ENCODE measurements at places on chromosomes 3 and 15.

DNA sequence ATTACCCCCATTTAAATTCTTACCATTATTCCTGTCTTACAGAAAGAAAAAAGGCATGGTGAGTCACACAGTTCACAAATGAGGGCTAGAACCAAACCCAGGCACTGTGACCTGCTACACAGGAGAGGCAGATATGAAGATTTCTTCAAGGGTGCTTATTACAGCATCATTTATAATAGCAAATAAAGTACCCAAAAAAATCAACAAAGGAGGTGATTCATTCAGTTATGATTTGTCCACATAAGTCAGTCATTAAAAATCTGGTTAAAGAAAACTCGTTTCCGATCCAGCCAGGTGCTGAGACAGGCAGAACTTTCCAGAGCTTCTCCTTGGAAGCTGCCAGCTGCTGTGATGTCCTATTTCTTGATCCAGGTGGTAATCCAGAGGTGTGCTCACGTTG is 7.5 kb upstream of the LOXL1 start:
- no peak for DNase-seq

- DNase-seq = no peak
Measured at GRCh38 chr15:68057758-68058157, 3.6 kb downstream of the PIAS1 start.

GRCh38 chr3:138948371-138949001 is 1.5 kb downstream of the FOXL2NB start:
- no peak for DNase-seq

DNA sequence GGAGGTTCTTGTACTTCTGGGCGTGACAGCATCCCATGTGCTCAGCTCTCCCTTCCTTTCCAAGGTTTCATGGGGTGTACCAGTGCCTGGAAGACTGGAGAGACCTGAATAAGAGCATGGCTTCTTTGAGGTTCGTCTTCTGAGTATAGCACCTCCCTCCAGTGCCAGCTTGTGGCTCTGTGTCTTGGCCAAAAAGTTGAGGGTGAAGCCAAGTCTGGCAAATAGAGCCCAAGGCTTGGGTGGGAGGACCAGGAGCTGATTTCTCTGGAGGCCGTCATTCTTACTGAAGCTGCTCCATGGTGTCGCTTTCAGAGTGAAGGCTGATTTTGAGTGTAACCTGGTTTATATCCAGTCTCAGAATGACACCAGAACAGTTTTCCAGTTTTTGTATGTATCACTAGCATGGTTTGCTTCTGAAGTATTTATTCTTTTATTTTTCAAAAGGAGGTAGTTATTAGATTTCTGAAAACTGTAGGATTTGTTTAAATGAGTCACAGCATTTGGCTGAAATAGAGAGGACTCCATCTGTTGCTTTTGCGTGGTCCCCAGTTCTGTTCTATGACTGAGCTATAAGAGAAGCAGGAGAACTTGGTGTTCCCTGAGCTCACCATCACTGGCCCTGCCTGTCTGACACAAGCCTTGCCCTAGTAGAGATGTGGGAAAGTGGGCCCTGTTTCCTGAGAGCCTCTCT is 47.2 kb downstream of the BSN start:
- DNase-seq = no peak

DNA sequence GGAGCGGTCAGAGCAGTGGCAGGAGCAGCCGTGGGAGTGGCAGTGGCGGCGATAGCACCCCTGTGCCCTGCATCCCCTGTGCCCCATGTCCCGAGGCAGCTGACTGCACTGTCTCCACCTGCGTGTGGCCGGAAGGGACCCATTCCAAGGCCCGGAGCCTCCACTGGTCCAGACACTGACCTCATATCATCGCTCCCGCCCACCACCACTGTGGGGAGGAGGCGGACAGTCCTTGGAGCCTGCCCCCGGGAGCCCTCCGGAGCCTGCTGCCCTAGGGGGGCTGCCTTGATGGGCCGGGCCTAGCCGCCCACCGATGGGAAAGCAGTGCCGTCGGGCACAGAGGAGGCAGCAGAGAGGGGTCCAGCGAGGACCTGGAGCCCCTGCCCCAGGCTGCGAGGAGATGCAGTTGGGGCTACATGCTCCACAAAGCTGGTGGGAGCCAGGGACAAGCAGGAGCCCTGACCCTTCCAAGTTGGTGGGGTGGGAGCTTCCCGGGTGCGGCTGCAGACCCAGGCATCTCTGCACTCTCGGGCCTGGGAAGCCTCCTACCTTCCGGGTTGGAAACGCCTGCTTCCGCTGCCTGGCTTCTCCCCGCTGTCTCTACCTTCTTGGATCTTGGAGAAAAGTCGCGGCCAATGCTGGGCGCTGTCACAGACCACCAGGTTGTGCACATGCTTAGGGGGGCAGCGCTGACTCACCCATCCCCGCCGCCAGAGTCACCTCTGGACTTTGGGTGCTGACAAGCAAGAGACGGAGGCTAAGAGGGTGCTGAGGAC is 283.2 kb upstream of the ROBO1 start:
- no peak for DNase-seq

DNA sequence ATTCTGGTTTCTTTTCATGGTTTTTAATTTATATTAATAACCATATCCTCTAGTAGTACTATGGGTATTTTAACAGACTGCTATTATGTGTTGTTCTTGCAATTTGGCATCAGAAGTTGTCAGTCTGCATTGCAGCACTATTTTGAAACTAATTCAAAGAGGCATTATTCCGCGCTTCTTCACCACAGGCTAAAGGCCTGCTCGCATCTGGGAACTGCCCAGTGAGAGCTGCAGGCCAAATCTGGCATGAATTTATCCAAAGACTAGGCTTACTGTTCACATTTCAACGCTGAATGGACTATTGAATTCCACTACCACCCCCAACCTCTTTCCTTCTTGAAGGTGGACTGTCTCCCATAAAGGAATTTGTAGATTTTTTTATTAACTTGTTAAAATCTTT is 310.4 kb upstream of the NR2F2 start:
- DNase-seq = no peak

DNA sequence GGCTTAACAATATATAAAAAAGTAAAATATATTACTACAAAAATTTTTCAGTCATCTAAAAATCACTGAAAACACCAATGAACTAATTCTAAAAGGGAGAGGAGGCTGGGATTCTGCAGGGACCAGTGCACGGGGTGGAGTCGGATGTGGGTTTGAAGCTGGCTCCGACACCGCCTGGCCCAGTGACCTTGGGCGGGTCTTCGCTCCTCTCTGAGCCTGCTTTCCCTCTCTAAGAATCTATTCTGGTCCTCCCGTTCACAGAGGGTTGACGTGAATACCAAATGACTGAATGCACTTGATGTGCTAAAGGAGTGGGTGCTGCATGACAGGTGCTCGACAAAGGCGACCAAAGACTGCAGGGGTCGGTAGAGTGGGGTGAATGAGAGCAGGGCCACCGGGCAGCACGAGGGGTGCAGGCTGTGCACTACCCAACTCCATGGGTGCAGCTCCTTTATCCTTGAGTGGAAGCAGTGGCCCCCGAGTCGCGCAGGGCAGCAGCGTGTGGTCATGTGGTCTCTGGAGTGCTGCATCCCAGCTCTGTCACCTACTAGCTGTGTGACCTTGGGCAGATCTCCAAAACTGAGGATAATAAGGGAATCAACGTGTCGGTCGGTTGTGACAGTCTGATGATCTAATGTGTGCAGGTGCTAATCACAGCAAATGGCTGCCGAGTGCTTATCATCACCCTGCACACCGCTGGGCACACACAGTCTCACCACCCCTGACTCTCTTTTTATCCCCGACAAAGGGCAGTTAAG is 8.6 kb upstream of the IQSEC1 start:
- no peak for DNase-seq

DNA sequence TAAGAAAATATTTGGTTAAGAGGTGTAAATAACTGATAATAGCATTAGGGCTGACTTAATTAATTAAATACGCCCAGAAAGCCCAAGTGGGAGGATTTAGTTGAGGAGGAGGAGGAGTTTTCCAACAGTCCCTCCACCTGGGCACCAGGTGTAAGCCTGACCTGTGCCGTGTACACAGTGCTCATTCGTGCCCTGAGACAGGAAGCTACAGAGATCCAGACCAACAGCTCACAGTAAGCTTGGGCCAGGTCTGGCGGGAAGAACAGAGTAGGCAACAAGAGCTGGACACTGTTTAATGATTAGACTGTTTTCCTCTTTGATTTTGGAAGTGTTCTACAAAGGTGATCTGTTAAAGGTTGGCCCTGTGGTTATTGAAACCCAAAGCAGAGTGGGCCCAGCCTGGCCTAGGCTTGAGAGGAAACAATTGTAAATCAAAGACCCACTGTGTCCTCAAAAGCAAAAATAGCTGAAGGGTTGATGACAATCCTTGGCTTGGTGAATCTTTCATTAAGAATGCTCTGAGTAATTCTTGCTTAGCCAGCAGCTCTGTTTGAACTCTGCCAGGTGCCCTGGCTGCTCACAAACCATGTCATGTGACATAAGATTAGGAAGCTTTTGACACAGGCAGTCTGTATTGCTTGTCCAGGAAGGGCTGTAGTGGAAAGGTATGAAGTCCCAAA is 13.8 kb downstream of the SQOR start:
- DNase-seq = no peak

GRCh38 chr3:36736301-36736700 is 28.1 kb downstream of the DCLK3 start:
- DNase-seq = no peak

DNA sequence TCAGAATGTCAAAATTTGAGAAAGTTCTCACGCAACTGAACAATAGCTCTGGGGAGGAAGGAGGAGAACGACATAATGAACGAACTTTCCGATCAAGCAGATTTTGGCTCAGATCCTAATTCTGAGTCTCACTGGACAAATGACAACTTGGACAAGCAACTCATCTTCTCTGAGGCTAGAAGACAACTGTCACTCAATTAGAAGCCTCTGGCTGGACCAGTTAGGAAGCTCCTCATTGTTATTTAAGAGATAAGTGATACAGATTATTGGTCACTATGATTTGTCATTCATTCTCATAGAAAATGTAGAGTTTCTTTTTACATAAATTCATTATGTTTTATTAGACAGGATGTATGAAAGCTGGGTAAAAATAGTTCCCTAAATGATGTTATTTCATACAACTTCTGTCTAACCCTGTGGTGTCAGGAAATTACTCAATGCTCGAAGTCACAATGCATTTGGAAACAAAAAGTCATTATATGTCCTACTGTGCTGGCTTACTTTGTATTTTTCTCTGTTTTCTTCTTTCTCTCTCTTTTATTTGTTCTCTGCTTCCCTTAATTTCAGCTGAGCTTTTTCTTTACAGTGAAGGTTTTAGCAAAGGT is 11.0 kb upstream of the C3orf49 start:
- no peak for DNase-seq

DNA sequence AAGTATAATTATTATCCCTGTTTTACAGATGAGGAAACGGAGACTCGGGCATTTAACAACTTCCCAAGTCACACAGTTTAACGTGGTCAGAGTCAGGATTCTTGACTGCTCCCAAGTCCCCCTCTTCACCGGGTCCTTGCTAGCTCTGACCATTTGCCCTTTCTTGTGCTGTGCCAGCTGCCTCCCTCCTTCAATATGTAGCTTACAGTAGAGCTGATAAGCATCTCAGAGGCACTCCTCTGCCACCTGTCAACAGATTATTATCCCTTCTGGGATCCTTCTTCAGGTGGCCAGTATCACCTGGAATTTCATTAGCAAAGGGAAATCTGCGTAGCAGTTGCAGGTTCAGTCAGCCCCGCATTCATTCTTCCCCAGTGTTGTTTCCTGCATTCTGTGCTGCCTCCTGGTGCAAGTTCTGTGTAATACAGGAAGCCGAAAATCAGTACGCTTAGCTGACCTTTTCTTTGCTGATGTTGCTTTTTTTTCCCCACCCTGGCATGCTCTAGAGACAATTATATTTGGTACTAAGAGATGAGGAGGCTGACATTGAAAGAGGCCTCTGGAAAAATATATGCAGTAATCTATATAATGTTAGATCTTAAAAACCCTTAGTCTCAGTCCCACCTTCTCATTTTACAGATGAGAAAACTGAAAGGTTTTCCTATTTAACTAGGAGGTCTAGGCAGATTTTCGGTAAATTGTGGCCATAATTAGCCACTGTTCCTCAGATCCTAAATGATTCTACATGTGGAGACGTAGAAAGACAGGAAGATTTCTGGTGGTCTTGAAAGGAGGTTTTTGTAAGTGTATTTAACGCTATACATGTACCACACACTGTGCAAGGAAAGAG is 24.8 kb downstream of the TMOD2 start:
- DNase-seq = no peak

DNA sequence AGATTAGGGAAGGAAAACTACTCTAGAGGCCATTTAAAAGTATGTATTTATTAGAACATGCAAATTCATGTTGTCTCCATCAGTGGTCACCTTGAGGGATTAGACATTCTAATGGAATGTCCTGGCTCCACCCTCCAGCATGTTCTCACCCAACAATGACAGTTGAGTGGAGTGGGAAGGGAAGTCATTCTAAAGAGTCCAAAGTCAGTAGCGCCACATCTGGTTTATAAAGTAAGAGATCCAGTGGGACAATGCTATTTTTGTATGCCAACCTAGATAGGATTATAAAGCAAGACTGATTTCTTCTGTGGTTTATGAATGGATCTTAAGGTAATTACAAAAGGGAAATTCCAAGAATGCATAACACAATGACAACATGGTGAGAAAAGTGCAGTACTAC is 33.3 kb downstream of the SLC24A1 start:
- DNase-seq = no peak

DNA sequence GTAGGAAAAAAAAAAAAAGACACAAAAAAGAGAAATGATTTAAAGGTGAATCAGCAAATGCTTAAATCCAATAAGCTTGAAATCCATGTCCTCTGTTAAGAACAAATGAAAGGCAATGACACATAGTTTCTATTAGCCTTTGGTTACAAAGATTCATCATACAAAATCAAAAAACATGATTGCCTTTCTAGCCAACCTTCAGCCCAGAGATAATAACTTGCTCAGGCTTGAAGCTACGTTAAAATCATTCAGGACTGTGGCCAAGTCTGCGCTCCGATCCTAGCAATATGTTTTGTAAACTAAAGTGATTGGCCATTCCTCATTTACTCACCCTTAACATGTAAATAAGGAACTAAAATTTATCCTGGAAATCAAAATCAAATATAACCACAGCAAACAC is 556.7 kb downstream of the FGF12 start:
- DNase-seq = no peak
